ENCODE measurements at places on chromosomes 1 and 21. TPM values are rescaled to one million over a fixed set of nuclear protein-coding genes. Genes with fewer than 3 reads are reported as not detected.

Gene BTBD8
- 2.0 TPM for polyA plus RNA-seq

Gene DFFB
- polyA plus RNA-seq = 6.7 TPM

DNA sequence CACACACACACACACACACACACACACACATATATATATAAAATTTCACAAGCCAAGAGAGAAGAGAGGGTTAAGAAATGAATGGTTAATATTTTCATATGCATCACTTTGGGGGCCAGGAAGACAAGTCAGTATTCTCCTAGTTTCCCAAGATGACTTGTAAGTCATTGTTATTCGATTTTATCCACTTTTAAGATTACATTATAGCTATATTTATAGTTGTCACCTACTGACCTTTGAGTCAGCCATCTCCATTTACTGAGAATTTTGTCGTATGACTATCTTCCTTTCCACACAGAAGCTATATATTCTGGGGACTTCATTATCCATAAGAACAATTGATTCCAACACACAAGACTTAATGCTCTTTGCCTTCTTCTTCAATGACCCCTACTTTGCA lies 8.9 kb downstream of the LYST start:
- no peak for DNase-seq

GRCh38 chr1:84724128-84724860 lies 34.0 kb upstream of the SSX2IP start:
- no peak for DNase-seq

DNA sequence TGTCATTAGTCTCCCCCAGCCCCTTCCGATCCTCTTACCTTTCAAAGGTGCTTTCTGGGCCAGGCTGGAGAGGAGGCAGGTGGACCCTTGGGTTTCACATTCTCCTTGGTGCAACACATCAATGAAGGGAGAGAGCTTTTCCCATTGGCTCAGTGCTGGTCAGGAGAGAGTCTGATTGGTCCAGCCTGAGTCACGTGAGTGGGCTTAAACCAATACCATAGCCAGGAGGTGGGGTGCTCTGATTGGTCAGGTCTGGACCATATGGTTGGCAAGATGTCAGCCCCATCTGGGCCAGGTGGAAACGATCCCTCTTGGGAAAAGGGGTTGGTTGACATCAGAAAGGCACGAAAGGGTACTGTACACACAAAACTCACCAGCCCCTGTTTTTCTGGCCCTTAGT lies 44.8 kb upstream of the ABCG1 start:
- no peak for DNase-seq

GRCh38 chr1:111154021-111154999 lies 14.3 kb downstream of the CEPT1 start:
- no peak for DNase-seq

Gene MYCL
- polyA plus RNA-seq = 5.5 TPM

- DNase-seq = no peak
Measured at GRCh38 chr21:29641635-29642550, 297.9 kb downstream of the GRIK1 start.

Gene PLA2G2A
- 1,346 TPM for polyA plus RNA-seq

GRCh38 chr1:160376525-160377131 lies 9.8 kb downstream of the NHLH1 start:
- DNase-seq = no peak

Gene SELL
- polyA plus RNA-seq = 2.2 TPM

Gene LYPD8
- polyA plus RNA-seq = not detected

GRCh38 chr1:154835531-154836324 lies 34.4 kb downstream of the KCNN3 start:
- no peak for DNase-seq

DNA sequence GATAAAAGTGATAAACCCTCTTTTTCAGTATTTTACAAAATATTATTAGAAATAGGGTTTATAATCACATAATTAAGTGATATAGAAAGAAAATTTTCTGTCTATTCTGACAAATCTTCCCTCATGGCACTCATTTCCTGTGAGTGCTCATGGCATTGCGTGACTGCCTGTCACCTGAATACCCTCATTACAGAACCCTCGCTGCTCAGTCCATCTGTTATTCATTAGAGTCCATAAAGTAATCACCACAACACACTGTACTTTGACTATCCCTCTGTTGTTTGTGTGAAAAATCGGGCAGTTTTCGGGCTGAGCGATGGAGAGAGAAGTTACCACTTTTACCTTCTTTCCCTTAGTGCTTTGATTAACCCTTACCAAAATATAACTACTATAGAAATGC lies 100.4 kb upstream of the BRINP3 start:
- DNase-seq = no peak

DNA sequence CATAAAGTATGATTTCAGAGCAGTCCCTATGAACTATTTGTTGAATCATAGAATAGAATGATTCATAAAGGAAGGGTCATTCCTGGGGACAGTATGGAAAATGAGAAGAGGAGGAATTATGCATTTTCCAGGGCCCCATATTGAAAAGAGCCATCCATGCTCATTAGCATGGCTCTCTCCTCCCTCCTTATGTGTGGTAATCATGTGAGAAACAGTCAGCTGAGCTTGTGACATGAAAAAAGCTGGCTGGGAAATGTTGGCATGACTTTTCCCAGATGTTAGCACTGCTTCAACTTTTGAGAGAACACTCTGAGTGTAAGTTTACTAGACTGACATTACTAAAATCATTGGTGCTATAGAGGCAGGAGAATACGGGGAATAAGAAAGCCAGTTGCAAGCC lies 16.1 kb downstream of the TRIM67 start:
- DNase-seq = no peak

- no peak for DNase-seq
Measured at GRCh38 chr1:11691302-11691914, at the start of gene DRAXIN. TSS of gene DRAXIN (plus strand) at chr1:11691710. CDS start at chr1:11706259, 14,549 bp downstream.

DNA sequence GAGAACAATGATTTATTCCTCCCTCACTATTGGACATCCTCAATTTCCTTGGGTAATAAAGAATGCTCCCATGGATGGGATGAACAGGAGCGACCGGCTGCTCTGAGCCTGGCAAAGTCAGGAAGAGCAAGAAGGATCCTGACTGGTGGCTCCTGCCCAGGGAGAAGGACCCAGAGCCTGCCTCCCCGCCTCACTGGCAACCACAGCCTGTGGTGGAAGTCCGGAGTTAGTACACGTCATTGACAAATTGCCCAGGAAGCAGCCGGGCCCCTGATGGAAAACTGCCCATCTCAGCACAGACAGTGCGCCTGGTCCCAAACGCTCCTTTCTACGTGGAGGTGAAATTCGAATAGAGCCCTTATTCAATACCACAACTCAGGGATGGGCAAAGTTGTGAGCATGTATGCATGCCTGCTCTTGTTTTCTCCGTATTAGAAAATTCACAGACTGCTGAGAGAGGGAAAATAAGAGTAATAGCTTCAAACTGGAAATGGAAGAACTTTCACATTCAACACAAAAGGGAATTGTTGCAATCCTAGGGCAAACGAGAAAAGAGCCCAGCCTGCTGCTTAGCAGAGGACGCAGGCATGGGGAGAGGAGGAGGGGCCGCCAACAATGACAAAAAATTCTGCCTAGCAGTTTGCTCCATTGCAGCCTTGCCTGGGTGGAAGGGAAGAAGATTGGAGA lies 397.1 kb upstream of the VAMP3 start:
- no peak for DNase-seq

Gene SLC37A1
- 5.7 TPM for polyA plus RNA-seq

DNA sequence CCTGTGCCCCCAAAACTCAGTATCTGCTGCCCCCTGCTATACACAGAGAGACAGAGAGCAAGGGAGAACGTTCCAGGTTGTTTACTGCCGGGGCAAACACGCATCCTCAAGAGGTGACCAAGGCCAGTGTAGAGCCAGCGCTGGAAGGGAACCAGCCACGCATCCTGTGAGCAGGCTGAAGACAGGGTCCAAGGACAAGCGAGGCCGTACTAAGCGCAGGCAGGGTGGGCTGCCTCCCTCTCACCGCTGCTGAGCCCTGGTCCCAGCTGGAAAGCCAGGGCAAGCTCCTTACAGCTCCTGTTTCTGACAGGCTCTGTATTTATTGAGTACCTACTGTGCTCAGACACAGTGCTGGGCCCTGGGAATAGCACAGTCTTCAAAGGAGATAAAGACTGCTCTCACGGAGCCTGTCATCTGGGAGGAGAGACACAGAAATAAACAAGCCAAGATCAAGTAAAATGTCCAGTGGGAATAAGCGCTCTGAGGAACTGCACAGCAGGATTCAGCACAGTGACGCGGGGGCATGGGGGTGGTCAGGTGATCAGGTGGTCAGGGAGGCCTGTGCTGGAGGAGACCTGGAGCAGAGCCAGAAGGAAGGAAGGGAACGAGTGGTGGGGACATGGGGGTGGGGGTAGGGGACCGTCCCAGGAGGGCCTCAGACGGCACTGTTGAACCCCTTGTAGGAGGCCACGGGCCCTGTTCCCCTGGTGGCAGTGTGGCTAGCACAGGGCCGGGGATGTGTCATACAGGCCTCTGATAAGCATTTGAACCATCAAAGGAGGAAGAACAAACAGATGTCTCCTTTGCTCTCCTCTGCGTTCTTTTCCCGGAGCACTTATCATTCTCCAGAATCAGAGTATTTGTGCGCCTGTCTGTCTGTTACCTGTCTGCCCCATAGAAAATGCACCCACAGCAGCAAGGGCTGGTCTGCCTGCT lies 37.8 kb upstream of the EFHD2 start:
- no peak for DNase-seq

- no peak for DNase-seq
Measured at GRCh38 chr1:230415405-230416132, 10.6 kb downstream of the PGBD5 start.

- peak; percentile 15 for DNase-seq
Measured at GRCh38 chr1:221284028-221284427, 404.8 kb downstream of the HLX start.

Gene CCDC27
- polyA plus RNA-seq = not detected

- DNase-seq = no peak
Measured at GRCh38 chr1:1294250-1294890, 13.4 kb downstream of the ACAP3 start.

DNA sequence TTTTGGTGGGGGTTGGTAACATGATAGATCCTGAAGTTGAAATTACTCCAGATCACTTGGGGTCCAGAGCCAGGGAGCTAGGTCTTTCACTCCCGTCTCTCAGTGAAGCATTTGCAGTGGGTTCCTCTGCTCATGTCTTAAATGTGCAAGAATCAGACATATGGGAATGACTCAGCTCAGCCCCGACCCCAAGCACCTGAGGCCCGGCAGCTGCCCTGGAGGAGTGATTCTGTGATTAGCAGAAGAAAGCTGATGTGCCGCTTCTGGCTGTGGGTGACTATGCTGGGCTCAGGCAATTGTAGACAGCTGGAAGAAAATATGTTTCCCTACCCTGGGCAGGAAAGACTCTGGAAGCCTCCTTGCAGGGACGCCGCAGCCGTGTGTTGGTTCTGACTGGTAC lies 601.7 kb downstream of the NPHP4 start:
- DNase-seq = no peak

DNA sequence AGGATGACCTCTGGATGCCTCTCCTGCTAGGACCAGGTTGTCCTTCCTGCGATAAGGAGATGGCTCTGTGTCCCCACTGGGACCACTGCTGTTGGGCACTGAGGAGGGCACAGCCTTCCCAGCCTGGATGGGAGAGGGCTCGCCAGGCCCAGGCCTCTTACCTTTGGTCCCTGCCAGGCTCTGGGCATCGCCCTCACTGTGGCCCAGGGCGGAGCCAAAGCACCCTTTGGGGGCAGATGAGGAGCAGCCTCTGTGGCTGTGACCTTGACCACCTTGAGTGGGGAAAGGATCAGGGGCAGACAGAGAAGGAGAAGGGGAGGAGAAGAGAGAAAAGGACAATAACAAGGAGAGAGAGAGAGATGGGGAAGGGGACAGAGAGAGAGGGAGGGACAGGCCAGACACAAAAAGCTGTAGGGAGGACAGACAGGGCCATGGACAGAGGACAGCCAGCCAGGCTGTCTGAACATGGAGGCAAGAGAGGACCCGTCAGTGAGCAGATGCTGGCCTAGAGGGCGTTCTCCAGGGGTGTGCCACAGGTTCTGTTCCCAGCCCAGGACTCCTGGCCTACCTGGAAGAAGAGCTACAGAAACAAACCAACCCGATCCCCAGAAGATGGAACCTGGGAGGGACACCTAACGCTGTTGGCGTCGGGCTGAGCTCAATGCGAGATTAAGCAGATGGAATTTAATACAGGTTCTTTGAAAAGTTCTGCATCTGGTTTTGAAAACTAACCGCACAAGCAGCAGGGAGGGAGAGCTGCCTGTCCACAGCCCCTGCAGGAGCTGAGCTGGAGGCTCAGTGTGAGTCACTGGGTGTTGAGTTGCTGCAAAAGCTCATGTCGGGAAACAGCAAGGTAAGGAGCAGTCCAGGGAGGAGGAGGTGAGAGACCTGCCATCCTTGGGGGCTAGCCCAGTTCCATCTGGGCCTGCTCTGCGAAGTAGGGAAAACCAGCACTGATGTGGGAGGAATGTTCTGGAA lies 262.1 kb downstream of the PTPRU start:
- DNase-seq = no peak

DNA sequence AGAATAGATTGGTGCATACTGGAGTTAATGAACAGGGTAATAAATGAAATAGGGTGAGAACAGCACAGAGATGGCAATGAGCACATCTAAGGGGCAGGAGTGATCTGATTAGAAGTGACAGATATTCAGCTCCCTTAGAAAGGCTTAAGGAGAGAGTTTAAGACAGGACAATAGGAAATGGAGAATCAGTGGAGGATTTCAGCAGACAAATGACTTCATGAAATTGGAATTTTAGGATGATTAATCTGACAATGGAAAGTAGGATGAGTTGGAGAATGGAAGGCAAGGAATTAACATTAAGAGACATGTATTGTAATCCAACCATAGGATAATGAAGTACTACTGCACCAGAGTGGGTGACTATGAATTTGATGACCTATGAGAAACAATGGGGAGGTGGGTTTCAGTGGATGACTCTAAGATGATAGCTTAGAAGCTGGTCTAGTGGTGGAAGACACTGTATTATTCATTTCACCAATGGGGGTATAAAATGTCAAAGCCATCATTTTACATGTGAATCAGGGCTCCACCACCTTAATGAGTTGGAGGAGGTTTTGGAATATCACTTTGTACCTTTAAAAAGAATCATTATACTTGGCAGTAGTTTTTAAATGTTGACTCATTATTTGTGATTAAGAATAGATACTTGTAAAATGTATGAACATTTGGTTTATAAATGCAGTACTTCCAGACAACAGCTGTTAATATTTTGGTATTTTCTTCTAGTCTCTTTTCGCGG lies 139.1 kb downstream of the PLA2G4A start:
- no peak for DNase-seq

Gene GBP2
- 153 TPM for polyA plus RNA-seq

Gene SLAMF7
- 1.5 TPM for polyA plus RNA-seq

- no peak for DNase-seq
Measured at GRCh38 chr1:26529405-26529654, 231 bp upstream of the RPS6KA1 start.

GRCh38 chr1:209513226-209513625 lies 70.3 kb upstream of the CAMK1G start:
- no peak for DNase-seq

DNA sequence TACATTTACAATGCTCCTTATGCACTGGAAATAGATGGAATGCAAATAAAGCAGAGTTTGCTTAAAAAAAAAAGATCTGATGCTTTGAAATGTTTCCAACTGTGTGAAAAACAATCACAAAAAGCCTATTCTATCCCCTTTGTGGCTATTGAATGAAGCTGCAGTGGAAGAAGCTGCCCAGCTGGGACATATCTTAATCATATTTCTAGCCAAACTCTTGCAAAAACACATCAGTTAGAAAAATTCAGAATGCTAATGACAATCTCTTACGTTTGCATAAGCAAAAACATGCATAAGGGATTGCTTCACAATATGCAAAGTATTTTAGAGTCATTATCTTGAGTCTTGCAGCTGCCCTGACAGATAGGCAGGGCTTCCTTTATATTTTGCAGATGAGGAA lies 526.4 kb upstream of the USP24 start:
- peak; percentile 65 for DNase-seq

All from urinary bladder (tissue), 4 donors.